ENCODE measurements at places on chromosomes 6 and 20.

GRCh38 chr6:168885751-168886742, 367.6 kb downstream of the THBS2 start:
- DNase-seq: no peak

DNA sequence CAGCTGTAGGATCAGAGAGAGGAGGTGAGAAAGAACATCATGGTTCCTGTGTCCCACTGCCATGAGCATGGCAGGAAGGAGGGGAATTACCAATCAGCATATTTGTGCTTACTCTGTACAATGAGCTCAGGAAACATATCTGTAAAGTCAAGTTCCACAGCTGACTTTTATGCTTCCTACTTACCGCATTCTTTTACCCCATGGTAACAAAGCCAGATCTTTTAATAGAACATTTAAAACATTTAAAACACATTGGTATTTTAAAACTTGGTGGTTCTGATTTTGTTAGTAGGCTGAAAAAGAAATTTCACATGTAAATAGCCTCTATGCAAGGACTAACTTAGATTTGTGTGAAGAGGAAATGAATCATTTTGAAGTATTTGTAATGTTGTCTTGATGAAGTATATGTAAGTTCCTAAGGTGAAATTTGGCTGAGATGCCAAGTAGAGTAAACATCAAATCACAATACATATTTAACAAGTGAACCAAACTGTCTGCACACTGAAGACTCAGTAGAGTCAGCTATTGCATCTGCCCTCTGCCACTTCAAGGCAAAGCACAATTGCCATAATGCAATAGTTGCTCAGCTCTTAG, 114.7 kb downstream of the GJA10 start:
- DNase-seq: no peak

DNA sequence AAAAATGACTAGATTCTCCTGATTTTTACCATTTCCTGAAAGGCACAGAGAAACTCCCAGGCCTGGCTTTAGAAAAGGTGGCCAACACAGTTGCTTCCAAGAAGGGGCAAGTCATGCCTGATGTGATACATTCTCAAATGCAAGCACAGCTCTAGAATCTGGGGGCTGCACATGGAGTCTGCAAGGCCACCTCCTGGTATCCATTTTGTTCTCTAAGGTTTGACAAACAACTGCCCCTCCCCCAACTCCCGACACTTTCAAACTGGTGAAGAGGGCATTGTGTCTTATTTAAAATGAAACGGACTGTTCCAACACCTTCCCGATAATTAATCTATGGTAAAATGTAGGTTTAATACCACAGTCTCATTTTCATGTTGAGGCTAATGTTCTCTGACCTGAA, 220.2 kb upstream of the CEP162 start:
- no peak for DNase-seq

- no peak for DNase-seq
Measured at GRCh38 chr6:54299542-54300269, 8.5 kb upstream of the TINAG start.

GRCh38 chr6:79225717-79226599, 8.5 kb downstream of the HMGN3 start:
- no peak for DNase-seq

Data from CD4-positive, alpha-beta T cell treated with Interleukin-6 at 100 ng/mL for 8 hours (primary cell).